Left colon (tissue), 2 donors: ENCODE measurements at places on chromosomes 7 and 10. TPM values are rescaled to one million over a fixed set of nuclear protein-coding genes. Genes with fewer than 3 reads are reported as not detected.

Gene FGL2
- 45.1 TPM for total RNA-seq

DNA sequence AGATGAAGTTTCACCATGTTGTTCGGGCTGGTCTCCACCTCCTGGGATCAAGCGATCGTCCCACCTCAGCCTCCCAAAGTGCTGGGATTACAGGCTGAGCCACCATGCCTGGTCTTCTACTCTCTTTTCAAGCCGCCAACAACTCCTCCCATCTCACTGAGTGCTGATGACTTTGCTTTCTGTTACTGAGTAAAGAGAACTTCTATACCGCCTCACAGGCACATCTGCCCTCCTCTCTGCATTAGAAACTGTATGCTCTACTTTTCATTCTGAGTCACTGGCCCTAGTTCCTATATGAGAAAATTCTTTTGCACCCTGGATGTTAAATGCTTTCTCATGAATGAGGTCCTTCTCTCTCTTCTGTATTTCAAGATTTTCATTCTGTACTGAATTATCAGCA is 2.2 kb upstream of the ZNF239 start:
- no peak for DNase-seq

- DNase-seq = no peak
These were observed 66.2 kb downstream of the TBXAS1 start for GRCh38 chr7:139895141-139895829.

Gene CALY
- 1.6 TPM for total RNA-seq

Gene OR2A7
- 29.5 TPM for total RNA-seq

Gene RARRES2
- total RNA-seq = 61.1 TPM

Gene FAM237B
- not detected for total RNA-seq

GRCh38 chr7:601036-601594 is 81.5 kb upstream of the PDGFA start:
- DNase-seq = no peak

Gene PON3
- total RNA-seq = 4.0 TPM

DNA sequence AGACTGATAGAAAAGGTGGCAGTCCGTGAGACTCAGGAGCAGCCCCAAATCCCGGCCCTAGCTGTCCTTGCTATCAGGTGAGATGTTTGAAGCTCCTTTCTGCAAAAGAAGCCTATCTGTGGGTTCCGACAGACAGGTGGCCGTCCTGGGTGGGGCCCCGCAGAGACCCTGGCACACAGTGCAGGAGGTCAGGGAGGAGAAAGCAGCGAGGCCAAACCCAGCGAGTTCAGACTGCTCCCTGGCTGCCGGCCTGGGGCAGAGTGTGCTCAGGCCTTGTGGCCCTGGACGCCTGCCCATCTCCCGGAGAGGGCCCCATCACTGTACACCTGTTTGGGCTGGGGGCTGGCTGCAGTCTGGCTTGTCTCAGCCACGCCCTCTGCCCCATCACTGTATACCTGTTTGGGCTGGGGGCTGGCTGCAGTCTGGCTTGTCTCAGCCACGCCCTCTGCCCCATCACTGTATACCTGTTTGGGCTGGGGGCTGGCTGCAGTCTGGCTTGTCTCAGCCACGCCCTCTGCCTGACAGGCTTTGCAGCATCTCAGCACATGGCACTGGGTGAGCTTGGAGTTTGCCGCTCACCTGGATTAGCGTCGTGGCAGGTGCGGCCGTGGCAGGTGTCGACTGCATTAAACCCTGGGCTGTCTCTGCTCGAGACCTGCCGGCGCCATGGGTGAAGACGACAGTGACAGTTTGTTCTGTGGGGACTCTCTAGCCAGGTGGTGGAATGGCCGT is 11.8 kb upstream of the PRKAR1B start:
- DNase-seq = no peak

Gene LHPP
- 26.1 TPM for total RNA-seq

Gene CUZD1
- 0.64 TPM for total RNA-seq

Gene KIF11
- 3.5 TPM for total RNA-seq

DNA sequence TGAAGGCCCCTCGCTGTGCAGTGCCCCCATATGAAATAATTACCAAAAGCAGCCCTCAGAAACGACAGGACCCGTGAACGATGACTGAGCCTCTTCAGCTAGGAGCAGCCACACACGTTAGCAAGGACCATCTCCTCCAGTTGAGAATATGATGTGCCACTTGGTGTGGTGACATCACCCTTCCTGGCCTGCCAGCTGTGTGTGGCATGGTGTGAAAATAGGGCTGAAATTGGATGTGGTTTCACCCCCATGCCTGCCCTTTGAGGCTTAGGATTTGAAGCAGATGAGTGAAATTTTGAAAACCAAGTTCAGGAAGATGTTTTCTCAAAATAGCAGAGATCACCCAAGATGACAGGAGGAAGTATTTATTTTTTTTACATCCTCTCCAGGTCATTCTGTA is 49.1 kb upstream of the BTBD16 start:
- DNase-seq = no peak

Gene NAT16
- not detected for total RNA-seq

DNA sequence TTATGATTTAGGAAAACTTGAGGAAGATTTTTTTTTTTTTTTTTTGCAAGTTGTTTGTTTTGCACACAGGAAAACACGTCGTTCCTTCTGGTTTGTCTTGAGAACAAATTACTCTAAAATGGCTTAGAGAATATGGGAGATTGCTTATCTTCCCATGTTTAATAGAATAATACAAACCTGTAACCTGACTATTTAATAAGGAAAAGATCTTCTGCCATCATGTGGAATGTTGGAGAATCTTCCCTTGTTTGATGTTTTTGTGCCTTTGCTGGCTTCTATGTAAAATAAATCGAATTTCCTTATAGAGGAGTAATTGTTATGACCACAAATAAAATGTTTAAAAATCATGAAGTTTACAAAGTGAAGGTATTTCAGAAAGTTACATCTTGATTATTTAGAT is 818.8 kb downstream of the GATA3 start:
- DNase-seq = no peak

Gene ELN
- 15.0 TPM for total RNA-seq

GRCh38 chr7:7870555-7870954 is 98.0 kb upstream of the GLCCI1 start:
- no peak for DNase-seq

- DNase-seq = no peak
These were observed 63.8 kb downstream of the ATAD1 start for GRCh38 chr10:87753995-87754866.

- DNase-seq = no peak
These were observed 163.7 kb downstream of the SRPK2 start for GRCh38 chr7:105224884-105225651.

DNA sequence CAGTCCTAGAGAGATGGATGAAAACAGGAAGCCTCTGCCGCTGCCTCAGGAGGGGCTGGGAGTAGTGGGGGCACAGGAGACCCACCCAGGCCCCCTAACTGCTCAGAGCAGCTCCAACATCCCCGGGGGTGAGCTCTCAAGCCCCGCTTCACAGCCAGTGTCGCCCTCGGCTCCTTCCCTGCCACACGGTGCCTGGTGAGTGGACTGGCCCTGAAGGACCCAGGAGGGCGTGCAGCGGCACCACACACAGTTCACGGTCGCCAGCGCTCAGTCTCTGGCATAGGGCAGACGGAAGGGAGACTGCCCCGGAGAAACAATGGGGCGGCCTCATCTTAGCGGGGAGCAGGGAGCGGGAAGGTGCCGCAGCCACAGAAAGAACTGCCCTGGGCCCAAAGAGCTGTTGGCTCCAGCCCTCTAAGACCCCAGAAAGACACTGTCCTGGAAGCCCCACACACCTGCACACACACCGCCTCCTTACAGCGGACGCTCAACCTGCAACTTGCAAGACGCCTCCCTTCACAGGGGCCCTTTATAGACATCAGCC is 1.2 kb downstream of the CLDN15 start:
- DNase-seq = no peak

Gene NOBOX
- total RNA-seq = not detected

DNA sequence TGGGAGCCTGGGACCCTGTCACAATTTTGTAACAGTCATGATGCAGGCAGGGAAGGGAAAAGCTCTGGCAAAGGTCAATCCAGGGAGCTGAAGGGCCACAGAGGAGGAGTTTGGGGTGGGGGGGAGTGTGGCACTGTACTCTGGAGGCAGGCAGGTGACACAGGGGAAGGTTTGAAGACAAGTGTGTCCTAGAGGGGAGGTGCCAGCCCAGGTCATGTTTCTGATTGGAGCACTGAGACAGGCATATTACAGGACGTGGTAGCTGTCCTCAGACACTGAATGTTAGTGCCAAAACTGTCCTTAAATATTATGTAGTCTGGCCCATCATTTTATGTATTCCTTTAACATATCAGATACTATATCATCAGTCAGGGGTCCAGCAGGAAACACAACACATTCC is 75.6 kb upstream of the LRRC4 start:
- no peak for DNase-seq

- DNase-seq = no peak
These were observed 133.8 kb upstream of the MEOX2 start for GRCh38 chr7:15820319-15820718.

DNA sequence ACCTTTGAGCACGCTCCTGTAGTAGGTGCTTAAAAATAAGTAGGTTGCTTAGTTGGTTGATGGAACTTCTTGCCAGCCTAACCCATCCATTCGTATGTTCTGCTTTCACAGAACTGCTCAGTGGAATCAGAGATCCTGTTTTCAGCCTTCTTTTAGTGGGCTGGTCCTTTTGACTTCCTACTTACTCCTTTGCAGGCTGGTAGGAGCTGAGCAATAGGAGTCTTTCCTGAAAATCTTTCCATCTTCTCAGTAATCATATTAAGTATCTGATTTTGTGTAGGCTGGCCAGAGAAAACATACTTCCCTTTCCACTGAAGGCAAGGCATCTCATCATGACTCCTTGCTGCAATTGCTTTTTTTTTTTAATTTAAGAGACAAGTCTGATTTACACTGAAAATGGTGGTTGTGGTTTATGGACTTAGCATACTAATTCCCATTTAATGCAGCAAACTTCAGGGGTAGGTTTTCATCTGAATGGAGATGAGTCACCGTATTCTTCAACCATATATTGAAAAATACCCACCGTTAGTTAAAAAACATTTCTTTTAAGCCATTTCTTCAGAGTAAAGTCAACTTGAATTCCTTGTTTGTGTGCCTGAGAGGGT is 208.0 kb downstream of the ZNF365 start:
- DNase-seq = no peak

- DNase-seq = no peak
These were observed 222.4 kb downstream of the RPS24 start for GRCh38 chr10:78255796-78256638.

GRCh38 chr7:135333200-135333599 is 99.6 kb downstream of the STRA8 start:
- DNase-seq = no peak

Gene WNT2
- not detected for total RNA-seq

- no peak for DNase-seq
These were observed 2.9 kb downstream of the IGF2BP3 start for GRCh38 chr7:23467291-23467805.

DNA sequence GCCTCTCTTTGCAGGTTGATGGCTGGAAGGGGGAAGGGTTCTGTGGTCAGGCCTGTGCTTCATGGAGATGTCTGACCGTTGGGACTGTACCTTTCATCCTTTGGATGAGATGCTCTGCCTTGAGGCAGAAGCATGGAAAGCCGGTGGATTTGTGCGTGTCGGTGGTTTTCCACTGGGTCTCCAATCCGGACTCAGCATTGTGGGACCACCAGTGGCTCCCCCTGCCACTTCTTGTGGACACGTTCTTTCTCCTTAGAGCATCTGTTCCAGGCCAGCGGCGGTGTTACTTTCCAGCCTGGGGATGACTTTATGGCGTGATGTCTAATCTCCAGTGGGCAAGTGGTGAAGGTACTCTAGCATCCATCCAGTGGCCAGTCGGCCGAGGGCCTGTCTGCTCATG is 178.4 kb downstream of the MGMT start:
- no peak for DNase-seq
